ENCODE measurements at places on chromosomes 2 and 18.

DNA sequence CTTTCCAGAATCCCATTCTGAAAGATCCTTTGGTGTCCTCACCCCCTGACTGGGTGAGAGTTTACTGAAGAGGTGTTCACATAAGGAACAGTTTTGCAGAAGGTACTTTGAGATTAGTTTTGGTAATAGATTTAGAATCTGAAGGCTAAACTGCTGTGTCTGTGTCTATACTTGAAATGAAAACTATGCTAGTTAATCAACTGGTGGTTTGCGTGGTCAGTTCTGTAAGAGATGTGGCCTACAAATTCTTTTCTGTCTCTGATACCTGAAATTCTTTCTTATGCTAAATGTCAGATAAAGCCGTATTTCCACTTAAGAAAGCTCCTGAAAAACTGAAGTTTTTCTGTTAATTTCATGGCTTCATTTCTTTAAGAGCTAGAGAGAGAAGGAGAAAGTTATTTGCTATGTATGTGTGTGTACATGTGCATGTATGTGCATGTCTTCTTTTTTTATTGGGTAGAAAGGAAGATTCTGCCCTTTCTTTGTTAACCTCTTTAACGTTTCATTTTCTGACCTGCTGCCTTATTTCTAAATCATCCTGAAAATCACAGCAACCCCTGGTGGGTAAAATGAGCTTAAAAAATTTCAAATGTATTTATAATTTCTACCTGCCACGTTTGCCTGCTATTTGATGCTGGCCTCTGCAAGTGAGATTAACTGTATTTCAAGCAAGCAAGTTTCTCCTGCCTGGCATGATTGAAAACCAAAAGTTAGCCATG is 552.0 kb upstream of the NRP2 start:
- no peak for DNase-seq

DNA sequence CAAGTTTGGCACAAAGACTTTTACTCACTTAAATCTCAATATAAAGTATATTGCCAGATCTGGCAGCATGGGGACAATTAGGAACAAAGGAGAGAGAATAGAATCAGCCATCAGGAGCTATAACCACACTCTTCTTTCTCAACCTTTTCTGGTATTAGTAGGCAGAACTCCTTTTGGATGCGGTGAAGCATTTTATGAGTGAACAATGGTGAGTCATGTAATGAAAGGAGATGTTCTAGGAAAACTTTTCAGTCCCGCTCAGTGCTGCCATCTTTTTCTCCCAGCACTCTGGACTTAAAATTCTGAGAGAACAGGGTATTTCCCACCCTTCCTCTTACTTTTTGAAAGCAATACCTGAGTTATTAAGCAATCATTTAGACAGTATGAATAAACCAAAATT is 32.2 kb downstream of the PLEKHA3 start:
- DNase-seq, result no peak

DNA sequence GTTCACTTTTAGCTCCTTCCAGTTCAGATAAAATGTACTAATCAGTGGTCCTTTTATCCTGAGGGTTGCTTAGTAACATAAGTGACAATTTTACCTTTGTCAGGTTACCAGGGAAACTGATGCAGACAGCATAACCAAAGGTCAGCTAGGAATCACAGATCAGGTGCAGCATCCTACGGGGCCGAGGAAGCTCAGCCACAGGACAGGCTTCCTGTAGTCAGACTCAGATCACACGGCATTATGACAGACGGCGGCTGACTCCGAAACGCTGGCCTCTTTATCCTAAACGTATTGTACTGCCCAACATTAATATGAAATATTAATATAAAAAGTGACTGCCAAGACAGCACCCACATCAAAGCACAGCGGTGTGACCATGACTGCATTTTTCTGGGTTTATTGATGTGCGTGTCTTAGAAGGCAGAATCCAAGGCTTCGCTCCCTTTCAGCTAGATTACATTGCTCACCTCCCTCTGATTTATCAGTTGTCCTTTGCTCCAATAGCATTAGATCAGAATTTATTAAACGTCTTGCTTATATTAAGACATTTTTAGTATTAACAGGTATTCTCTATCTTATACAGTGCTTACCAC is 444.5 kb downstream of the CMPK2 start:
- no peak for DNase-seq

- no peak for DNase-seq
Observed at GRCh38 chr18:10213526-10213925, 240.9 kb upstream of the APCDD1 start.

DNA sequence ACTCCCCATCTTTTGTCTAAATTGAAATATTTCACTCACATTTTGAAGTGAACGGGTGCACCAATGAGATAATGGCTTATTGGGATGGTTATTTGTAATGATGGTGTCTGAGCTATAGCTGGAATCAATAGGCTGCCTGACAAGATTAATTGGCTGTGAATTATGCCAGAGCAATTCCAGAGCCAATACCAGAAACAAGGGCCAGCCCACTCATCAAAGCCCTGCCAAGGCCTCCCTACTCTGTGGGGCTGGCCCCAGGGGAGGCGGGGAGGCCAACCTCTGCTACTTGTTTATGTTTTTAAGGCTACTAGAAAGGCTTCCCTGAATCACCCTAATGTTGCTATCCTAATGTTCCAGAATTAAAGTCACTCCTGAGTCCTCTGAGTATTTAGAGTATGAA is 29.1 kb upstream of the NEMP2 start:
- DNase-seq, result no peak
